ENCODE measurements at places on chromosomes 2 and 18.

DNA sequence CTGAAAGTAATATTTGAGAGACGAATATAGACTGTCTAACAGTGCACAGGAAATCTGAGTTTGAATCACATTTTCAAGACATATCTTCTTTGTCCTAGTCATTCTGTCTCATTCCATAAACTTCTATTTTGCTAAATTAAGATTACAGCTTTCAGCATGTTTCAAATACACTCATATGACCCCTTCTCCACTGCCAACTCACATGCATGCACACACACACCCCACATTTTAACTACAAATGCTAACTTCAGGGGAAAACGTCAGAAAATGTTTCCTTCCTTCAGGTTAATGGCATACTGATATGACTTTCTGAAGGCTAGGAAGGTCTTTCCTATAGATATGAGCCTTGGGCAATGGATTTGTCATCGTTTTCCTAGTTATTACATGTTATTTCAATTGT lies 373.7 kb downstream of the RBM43 start:
- no peak for DNase-seq

GRCh38 chr18:57134618-57135135 lies 12.2 kb upstream of the BOD1L2 start:
- no peak for DNase-seq

- no peak for DNase-seq
These were observed 6.3 kb downstream of the TMEM127 start for GRCh38 chr2:96259497-96259921.

GRCh38 chr2:240595381-240596079 lies 9.0 kb downstream of the CAPN10 start:
- no peak for DNase-seq

- DNase-seq, result no peak
These were observed 73.3 kb downstream of the TFCP2L1 start for GRCh38 chr2:121211689-121212151.

- no peak for DNase-seq
These were observed 63.3 kb downstream of the TGOLN2 start for GRCh38 chr2:85264471-85264870.

GRCh38 chr2:65818873-65819451 lies 386.6 kb upstream of the SPRED2 start:
- DNase-seq, result no peak

DNA sequence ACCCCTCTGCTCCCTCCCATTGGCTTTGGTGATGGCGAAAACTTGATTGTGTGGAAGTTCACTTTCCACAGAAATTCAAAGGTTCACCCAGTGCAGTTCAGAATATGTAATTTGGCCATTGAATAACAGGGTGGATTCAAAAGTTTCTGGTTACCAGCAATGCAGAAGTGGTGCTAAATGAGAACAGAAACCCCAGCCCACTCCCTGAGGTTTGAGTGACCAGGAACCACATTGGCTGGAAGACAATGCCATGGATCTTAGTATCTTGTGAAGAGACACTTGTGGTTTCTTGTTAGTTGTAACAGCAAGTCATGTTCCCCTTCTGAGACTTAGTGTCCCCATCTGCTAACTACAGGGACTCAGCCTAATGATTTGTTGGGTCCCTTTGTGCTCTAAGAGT lies 49.8 kb downstream of the QPCT start:
- no peak for DNase-seq

- no peak for DNase-seq
These were observed 3.8 kb upstream of the SLC8A1 start for GRCh38 chr2:40455661-40456060.

DNA sequence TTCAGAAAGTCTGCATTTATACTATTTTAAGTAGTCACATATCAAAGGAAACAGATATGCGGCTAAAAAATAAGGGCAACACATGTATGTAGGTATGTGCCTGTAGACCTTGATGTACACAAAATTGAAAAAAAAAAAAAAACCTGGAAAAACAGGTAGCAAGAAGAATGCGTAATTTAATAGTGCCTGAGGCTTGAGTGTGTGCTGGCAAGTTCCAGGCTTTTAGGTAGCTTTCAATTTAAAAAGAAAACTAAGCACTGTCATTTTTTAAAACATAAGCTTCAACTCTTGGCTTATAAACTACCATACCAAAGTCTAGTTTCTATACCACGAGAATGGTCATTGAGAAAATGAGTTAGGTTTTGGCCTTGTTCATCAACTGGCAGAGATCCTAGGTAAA lies 72.3 kb downstream of the OTX1 start:
- no peak for DNase-seq

DNA sequence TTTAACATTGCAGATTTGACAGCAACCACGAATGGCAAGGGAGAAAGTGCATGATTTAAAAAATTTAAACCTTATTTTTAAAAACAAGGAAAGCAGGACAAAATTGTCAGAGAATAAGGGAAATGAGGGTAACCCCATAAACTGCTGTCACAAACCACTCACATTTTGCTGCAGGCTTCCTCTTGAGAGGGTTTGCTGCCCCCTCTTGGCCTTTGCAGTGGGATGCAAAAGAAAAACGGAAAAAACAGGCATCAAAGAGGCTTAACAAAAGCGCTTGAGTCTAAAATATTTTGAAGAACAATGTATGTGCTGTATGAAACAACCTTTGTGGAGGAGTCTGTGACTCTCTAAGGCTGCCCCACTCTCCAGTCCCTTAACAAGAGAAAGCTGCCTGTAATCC lies 91.6 kb downstream of the TMX3 start:
- peak; percentile 57 for DNase-seq

- DNase-seq, result no peak
These were observed 3.6 kb downstream of the METTL21A start for GRCh38 chr2:207621501-207622039.

GRCh38 chr2:224969633-224970260 lies 72.5 kb downstream of the DOCK10 start:
- no peak for DNase-seq

- DNase-seq, result no peak
These were observed 73.5 kb downstream of the MTCL1 start for GRCh38 chr18:8778824-8779223.

- DNase-seq, result no peak
These were observed 42.2 kb downstream of the PHLPP1 start for GRCh38 chr18:62757399-62758010.

GRCh38 chr2:33292981-33293595 lies 183.4 kb upstream of the RASGRP3 start:
- DNase-seq, result no peak

- DNase-seq, result no peak
These were observed 14.0 kb downstream of the PARD6G start for GRCh38 chr18:80233201-80233835.

DNA sequence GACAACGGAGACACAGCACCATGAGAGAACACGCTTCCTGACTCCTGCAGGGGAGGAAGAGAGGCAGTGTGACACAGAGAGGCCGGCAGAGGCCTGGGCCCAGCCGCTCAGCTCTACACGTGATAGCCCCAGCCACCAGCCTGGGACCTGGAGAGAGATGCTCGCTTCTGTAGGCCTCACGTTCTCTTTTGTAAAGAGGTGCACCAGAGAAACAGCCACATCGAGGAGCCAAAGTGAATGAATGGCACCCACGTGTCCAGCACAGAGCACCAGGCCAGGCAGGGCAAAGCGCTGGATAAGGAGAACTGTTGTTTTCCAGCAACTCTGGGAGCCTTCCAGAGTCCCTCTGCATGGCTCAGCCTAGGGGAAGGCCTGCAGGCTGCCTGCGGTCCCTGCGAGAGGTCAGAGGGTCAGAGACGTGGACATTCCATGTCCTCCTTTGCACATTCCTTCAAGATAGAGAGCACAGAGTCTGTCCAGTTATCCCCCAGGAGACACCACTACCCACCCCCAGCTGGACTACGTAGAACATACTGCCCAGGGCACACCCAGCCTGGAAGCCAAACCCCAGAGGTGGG lies 14.2 kb downstream of the LIMS2 start:
- no peak for DNase-seq

DNA sequence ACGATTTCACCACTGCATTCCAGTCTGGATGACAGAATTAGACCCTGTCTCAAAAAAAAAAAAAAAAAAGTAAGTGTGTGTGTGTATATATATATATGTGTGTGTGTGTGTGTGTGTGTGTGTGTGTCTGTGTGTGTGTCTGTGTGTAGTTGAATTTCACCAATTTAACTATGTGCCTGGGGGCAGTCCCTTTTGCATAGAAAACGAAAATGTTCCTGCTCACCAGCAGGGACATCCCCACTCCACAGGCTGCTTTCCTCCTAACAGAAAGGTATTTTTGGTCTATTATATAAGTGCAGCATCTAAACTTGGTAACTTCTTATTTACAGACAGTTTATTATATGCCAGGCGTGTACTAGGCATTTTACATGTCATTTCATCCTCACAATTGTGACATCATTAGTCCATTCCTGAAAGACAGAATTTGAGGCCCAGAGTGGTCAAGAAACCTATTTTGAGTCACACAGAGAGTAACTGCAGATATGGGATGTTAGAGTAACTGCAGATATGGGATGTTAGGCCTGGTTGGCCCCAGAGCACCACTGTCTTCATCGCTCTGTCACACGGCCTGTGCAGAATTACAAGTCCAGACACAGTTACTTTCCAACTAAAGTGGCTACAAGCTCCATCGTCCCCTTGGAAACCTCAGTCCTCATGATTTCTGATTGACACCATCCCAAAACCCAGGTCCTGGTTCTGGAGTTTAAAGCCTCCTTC lies 9.3 kb upstream of the TTL start:
- no peak for DNase-seq

GRCh38 chr2:94871226-94872087 lies at the start of gene TEKT4:
TEKT4 (plus strand) TSS chr2:94871430; CDS start chr2:94871580, 150 bp downstream.
- DNase-seq, result no peak

DNA sequence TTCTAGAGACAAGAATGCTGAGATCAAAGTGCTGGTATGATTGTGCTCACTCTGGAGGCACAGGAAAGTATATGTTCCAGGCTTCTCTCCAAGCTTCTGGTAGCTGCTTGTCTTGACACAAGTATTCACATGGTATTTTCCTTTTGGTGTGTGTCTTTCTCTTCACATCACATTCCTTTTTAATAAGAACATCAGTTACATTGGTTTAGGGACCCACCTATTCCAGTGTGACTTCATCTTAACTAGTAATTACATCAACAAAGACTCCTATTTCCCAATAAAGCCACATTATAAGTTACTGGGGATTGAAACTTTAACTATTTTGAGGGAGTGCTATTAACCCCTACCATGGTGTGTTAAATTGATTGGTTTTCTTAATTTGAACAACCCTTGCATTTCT lies 119.1 kb downstream of the FSIP2 start:
- DNase-seq, result no peak

- DNase-seq, result no peak
These were observed 175.3 kb upstream of the TCF4 start for GRCh38 chr18:55763298-55763697.

GRCh38 chr18:21525916-21526315 lies 74.6 kb downstream of the ESCO1 start:
- DNase-seq, result no peak

Measured in fibroblast of skin of left biceps (primary cell).